Heart left ventricle (tissue), 16 donors: ENCODE measurements at places on chromosomes 3 and 15. TPM values are rescaled to one million over a fixed set of nuclear protein-coding genes. Genes with fewer than 3 reads are reported as not detected.

DNA sequence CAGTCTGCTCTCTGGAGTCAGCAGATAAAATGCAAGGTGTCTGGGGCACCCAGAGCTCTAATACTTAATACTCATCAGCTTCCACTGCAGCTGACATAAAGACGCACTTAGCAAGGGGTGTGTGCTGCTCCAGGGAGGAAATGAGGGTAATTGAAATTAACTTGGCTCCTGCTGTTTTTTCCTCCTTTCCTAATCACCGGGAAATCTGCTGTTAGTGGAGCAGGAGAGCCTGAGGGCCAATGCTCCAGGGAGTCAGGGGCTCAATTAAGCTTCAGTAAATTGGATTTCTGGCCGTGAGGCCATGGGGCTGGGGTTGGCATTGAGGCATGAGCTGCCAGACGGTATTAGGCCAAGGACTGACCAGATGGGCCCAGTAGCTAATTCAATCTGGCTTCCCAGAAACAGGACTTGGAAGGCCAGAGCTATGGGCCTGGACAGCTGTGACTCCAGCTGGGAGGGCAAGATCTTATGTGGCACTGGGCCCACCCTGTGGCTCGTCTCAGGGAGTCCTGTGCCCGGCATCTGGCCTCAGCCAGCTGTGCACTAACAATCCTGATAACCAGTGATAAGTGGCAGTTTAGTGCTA, 30.7 kb upstream of the CHRNB4 start:
- no peak for DNase-seq

DNA sequence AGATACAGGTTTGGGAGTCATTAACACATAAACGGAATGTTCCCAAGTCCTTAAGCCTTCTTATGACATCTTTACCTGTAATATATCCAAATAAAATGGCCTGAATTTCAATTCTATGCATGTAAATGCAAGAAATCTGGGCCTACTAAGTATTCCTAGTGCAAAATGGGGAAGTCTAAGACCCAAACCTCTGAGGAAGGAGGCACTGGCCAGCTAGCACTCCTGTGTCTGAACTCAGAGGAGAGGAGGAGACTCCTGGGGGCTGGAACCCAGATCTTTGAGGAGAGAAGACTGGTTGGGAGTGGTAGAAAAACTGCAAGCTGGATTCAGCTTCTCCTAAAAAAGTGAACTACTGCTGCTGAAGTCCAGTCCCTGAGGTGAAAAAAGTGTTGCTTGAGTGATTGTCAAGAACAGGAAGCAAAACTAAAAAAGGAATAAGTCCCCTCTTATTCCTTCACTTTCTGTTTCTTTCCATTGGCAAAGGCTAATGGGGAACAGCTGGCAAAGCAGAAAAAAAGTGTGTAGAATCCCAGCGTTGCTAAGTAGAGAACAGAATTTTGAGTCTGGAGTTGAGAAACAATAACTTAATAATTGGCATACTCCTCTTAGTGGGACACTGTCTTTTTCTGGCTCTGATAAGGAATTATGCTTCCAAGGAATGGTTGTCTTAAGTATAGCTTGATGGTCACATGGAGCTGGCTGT, 54.8 kb upstream of the ATP2C1 start:
- DNase-seq = no peak

DNA sequence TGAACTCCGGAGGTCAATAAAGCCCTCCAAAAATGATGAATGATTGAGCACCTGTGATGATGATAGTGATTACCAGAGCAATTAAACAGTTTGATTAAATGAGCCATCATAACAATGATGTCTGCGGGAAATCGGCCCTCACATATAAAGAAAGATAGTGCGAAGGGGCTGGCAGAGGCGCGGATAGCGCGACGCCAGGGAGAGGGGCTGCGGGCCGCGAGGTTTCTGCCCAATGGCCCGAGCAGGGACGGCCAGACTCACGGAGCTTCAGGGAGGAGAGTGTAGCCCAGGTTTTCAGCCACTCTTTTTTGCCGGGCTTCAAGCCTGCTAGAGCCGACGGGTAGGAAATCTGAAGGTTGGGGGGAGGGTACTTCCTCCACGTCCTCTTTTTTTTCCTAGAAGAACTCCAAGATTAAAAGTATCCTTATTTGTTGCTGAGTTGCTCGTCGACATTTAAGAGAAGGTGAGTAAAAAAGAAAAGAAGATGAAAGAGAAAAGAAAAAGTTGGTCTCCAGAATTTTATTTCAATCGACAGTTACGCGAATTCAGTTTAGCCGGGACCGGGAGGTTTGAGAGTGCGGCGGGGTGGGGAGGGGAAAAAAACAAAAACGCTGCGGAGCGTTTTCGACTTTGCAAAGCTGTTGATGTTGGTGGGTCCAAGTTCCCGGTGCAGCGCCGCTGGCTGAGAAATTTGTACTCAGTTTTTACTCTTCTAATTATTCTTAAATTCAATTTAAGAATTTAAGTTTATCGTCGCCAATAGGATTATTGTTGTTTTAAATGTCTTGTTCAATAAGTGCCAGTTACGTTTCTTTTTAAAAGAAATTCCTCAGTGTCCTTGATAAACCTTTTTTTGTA, 2.2 kb upstream of the MEIS2 start:
- no peak for DNase-seq

DNA sequence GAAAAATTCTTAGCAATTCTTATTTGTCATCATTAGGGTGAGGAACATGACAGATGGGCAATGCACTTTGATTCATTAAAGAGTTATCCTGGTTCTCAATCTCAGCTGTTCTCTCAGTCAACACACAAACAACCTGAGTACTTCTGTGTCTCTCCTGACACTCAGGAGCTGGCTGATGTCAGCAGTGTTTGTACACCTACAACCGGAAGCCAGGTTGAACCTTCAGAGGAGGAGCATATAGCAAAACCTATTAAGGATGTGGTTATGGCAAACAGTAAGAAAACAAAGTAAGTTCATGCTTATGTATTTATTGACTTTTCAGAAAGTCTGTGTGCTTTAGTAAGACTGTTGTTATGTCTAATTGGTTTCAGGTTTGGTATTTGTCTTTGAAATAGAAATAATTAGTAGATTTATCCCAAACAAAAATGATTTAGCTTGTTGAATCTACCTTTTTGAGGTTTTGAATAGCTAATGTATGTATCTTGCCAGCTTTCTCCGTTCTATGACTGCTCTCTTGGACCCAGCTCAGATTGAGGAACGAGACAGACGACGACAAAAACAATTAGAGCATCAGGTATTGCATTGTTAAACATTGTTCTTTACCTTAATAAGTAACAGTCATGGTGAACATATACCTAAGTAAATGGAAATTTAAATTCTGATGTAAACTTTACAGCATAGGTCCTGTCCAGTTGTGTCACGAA, 36.6 kb downstream of the CCDC66 start:
- no peak for DNase-seq

DNA sequence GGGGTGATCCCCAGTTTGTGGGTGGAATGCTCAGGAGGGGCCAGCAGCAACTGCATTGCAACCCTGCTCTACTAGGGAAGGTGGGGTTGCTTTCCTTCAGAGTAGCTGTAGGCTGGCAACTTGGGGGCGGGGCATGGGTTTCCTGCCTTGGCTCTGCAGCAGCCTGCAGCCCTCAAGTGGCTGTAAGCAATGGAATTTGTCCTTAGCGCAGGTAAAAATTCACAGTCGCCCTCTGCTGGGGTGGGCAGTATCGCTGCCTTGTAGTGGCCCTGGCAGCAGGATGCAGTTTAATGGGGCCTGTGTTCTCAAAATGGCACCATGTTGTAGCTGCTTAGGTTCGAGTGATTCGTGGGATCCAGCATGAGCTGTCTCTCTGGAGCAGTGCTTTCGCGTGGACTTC, 29.8 kb downstream of the STT3B start:
- DNase-seq = no peak

DNA sequence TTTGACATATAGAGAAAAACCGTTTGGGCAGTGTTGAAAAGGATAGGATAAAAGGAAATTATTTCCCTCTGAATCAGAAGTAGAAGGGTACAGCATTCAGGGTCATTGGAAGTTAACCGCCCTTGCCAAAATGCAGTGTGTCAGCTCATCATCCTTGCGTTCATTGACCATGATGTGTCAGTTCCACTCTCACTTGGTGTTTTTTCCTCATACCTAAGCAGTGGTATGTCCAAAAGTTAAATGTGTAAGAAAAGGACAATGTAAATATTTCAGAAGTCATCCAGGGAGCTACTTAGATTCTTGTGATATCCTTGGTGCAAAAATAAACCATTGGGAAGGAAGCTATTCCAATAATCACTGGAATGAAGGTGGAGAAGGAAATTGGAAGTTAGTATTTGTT, 50.7 kb downstream of the MAP6D1 start:
- no peak for DNase-seq

CPNE9 gene
- not detected for polyA plus RNA-seq
